ENCODE measurements at places on chromosomes 12 and 14.

GRCh38 chr12:126093908-126094307 lies 1028.7 kb downstream of the AACS start:
- no peak for DNase-seq

DNA sequence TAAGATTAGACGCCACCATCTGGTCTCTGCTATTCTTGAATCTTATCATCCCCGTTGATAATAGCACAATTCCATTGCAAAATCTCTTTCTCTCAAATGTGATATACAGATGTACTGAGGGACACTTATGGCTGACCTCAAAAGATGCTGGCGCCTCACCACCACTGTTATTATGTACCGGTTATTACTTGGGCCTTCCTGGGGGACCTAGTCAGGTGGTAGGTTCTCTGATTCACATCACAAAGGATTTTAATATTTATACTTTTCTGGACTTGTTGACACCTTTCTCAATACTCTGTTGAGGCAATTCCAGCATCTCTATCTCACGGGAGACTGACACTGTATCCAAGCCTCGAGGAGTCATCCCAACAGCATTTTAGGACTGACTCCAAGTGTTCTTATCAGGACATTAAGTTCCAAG lies 21.3 kb upstream of the FAM234B start:
- DNase-seq, result no peak

DNA sequence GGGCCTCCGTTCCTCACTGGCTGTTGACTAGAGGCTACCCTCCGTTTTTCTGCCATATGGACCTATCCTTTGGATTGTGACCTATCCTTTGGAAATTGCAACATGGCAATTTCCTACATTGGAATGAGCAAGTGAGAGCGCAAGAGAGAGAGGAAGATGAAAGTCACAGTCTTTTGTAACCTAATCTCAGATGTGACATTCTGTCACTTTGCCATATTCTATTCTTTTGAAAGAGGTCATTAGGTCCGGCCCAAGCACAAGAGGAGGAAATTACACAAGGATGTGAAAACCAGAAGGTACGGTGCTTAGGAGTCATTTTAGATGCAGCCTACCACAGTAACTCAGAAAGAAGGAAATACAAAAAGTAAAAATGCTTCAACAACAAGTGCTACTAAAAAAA lies 47.3 kb upstream of the SRP54 start:
- DNase-seq, result no peak

- no peak for DNase-seq
Observed at GRCh38 chr12:122312926-122313325, 46.6 kb upstream of the VPS33A start.

GRCh38 chr12:10749700-10750384 lies 26.7 kb upstream of the YBX3 start:
- peak; percentile 56 for DNase-seq

DNA sequence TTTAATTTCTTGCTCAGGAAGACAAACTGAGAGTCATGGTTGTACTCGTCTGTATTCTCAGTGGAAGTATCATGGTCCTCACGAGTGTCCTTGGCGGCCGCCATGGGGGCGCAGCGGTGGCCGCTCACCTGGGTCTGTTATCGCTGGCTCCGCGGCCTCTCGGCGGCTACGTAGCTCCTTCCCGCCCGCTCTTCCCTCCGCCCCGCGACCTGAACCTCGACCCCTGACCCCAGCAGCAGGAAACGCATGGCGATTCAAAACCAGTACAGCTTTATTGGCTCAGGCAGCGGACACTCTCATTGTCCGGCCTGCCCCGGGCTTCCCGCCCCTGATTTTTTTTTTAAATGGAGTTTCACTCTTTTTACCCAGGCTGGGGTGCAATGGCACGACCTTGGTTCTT lies 80.8 kb downstream of the E2F7 start:
- no peak for DNase-seq

GRCh38 chr12:116202940-116203339 lies 74.6 kb downstream of the MED13L start:
- DNase-seq, result no peak

- DNase-seq, result no peak
Observed at GRCh38 chr12:130925666-130926015, 28.1 kb upstream of the ADGRD1 start.

Measured in right kidney (tissue), 9 donors.